Mammary epithelial cell (primary cell): ENCODE measurements at places on chromosomes 4 and X. TPM values are rescaled to one million over a fixed set of nuclear protein-coding genes. Genes with fewer than 3 reads are reported as not detected.

DNA sequence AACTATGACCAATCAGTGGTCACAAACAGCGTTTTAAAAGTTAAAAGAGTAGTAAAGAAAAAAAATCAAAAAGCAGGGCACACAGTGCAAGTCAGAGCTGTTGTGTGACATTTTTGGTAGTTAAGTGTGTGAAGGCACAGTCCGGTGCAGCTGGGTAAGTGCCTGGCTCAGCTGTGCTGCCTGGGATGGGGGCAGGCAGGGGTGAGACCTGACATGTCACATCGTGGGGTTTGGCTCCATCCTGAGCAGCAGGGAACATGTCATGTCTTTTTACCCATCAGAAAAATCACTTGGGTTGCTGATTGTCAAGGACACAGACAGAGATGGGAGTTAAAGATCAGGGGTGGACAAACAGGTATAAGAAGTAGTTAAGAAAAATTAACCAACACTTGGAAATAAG, 125.1 kb downstream of the NSUN7 start:
- DNase-seq, result no peak

DNA sequence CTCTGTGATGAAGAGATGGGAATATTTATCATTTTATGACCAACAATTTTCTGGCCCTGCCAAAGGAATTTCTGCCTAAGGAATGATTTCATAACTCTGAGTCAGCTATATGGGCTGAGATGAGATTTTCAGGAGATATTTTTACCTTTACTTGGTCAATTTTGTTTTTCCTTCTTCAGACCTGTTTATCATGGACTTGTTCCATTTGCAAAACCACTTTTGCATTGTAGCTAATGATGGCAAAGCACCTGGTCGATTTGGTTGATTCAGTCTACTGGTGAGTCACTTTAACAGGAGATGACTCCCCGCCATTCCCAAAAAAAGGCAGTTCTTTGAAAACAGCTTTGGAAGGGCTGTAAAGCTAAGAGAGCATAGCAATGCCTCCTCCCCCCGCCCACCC, 53.3 kb downstream of the TEX13A start:
- DNase-seq, result peak; percentile 76

- no peak for DNase-seq
Observed at GRCh38 chrX:41684138-41684537, 4.6 kb upstream of the GPR34 start.

- DNase-seq, result no peak
Observed at GRCh38 chr4:2623442-2623841, 87.0 kb downstream of the FAM193A start.

DNA sequence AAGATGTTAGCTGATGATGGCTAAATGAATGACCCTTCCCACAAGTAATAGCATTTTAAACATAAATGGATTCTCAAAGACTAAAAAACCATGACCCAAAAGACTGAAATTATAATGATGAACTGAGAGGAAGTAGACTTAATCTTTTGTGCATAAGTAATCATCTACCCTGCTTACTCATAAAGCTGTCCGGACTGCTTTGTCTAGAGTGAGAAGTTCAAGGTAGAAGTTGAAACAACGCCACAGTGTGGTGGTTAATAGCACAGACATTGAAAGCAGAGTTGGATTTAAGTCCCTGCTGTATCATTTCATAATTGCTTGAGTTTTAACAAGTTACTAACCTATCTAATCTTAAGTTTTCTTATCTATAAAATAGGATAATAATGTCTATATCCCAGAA, 346.6 kb downstream of the CENPC start:
- DNase-seq, result peak; percentile 42

DNA sequence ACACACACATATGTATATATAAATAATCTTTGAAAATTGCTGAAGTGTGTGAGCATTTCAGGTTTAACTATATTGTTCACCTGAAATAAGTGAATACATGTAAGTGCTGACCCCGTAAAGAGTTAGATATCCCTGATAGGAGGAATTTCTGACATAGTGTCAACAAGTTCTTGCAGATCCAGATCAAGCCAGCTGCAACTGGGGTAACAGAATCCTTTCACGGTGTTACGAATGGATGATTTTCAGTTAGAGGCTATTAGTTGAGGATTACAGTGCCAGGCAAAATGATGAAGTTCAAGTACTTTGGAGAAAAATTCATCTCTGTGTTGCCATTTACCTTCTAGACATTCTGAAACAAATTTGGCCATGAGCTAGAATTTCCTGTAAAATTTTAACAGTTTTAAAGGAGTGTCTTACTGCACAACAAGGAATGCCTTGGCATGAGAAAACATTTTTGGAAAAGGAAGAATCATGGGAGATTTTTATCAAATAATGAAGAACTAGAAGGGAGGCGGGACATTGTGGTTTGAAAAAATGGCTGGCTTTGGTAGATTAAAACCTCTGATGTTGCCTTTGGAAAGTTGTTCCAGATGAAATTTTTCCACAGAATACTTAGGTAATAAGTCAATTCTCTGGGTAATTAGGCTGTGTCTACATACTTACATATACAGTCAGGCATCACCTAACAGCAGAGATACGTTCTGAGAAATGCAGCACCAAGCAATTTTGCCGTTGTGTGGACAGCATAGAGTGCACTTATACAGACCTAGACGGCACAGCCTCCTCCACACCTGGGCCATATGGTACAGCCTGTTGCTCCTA, 84.4 kb upstream of the FAT1 start:
- DNase-seq, result no peak

- DNase-seq, result no peak
Observed at GRCh38 chr4:124717101-124717500, 4.6 kb upstream of the ANKRD50 start.

- peak; percentile 75 for DNase-seq
Observed at GRCh38 chr4:158998624-158999023, 104.3 kb upstream of the RAPGEF2 start.

DNA sequence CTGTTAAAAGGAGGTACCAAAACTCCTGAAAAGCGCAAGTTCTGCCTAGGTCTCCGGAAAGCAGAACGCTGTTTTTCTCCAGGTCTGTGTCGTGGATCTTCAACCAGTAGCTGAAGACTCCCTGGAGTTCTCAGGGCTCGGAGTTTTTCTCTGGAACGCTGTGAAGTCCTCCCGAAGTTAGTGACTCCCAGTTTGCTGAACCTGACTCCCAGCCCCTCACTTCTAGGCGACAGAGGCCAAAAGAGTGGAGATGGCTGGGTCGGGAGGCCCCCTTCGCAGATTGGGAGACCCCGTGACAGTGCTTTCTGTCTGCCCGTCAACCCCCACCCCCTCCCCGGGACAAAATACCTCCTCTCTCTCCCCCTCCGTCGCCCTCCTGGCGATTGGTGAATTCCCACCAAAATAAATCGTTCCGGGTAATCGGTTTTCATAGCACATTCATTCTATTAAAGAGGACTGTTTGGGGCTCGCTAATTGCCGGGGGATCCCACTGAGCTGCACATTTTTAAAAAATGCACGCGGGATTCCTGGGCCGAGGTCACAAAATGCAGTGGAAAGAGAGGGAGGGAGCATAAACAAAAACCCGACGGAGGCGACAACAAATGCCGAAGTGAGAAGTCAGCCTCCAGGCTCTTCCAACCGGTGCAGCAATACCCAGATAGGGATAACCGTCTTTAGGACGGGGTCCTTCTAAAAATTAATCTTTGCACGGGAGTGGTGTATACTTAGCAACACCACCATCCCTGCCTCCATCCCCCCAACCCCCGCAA, 4.0 kb upstream of the MSX1 start:
- DNase-seq, result no peak

GRCh38 chrX:70026112-70026850, 23.5 kb downstream of the AWAT2 start:
- DNase-seq, result peak; percentile 37

DNA sequence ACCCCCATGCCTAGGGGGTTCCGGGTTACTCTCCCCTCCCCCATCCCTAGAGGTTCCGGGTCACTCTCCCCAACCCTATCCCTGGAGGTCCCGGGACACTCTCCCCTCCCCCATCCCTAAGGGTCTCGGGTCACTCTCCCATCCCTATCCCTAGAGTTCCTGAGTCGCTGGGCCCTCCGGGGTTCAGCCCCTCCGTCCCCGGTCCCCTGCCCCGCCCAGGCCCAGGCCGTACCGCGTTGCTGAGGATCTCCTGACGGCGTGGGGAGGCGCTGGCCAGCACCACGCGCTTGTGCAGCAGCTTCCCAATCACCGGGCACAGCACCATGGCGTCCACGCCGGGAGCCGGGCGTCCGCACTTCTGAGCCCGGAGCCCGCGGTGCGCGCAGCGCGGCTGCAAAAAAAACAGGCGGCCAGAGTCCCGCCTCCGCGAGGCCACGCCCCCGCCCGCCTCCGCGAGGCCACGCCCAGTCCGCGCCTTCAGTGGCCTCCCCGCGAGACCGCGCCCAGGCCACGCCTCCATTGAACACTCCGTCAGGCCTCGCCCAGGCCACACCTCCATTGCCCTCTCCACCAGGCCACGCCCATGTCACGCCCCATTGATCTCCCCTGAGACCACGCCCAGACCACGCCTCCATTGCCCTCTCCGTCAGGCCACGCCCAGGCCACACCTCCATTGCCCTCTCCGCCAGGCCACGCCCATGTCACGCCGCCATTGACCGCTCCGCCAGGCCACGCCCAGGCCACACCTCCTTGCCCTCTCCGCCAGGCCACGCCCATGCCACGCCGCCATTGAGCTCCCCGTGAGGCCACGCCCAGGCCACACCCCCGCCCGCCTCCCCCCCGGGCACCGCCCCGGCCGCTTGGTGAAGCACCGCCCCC, at the start of gene ASMTL:
ASMTL (minus strand) TSS at position 394 of the 879 bp plus-strand sequence; CDS start at position 325, 69 bp downstream.
- DNase-seq, result peak; percentile 97

DNA sequence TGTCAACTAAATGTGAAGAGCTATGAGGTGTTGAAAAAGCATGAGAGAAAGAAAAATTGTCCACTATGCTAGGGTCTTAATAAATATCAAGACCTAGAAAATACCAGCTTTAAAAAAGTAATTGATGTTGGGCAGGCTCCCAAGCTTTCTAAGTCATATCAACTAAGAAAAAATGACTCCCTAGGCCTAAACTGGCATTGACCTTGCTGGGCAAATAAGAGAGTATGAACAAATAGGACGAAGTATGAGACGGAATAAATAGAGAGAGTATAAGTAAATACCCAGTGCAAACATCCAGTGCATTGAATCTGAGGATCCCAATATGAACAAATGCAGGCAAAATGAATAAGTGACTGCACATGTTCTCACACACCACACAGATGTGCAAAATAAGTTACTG, 3.2 kb downstream of the KDR start:
- DNase-seq, result no peak

The CORIN gene
- 0.05 TPM for polyA plus RNA-seq

The CLTRN gene
- 1.4 TPM for polyA plus RNA-seq

The MYL5 gene
- 10.7 TPM for polyA plus RNA-seq

The KLHL5 gene
- polyA plus RNA-seq, result 27.2 TPM
